GDM1 (cell line): ENCODE measurements at places on chromosomes 11 and 22.

GRCh38 chr11:85694385-85694980 lies 8.5 kb upstream of the CCDC89 start:
- DNase-seq: no peak

DNA sequence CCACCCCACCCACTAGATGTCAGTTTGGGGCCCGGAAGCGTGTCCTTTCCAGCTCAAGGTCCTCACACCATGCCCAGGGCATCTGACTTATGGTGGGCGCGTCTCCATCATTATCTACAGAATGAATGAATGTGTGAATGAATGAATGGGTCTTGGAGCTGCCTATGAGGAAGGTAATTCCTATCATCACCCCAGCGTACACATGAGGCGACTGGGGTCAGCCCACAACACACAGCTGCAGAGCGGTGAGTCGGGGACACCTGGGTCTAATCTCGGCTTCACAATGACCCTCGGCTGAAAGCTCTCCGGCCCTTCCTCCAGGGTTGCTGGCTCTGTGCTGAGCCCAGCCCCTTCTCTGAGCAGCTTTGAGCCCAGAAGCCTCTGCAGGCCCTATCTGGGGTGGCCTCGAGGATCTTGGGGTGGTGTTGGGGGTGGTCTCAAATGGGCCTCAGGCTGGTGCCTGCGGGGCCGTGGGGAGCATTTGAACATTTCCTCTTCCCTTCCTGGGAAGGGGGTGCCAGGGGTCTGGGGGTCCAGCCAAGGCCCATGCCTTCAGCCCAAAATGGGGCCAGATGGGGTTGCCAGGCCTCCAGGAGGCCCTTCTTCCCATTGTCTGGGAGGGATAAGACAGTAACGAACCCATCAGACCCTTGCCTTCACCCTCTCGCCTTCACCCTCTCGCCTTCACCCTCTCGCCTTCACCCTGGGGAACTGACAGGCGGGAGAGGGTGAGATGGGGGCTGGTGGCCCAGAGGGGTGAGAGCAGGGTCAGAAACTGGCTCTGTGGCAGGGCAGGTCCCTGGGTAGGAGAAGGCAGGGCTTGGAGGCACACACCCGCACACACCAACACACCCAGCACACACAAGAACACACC lies 82.4 kb downstream of the MYEOV start:
- no peak for DNase-seq

- no peak for DNase-seq
These were observed 33.0 kb downstream of the GNB1L start for GRCh38 chr22:19821523-19822300.

- DNase-seq: no peak
These were observed 449.6 kb downstream of the GUCY1A2 start for GRCh38 chr11:106568632-106569031.

- no peak for DNase-seq
These were observed 555.8 kb downstream of the BRD1 start for GRCh38 chr22:49271831-49272230.

DNA sequence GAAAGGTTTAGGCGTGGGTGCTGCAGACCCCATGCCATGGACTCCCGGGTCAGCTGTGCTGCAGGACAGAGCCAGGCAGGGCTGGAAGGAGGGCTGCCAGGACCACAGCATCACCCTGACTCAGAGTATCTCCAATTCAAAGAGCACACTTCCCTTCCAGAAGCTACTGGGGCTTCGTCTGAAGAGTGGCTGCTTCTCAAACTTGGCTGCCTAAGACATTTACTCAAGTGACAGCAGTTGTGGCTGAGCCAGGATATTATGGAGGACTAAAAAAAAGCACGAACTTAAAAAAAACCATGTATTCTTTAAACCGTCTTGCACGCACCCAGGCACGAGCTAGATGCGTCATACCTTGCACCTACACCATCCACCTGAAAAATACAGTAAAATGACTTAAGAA lies 13.0 kb upstream of the BID start:
- no peak for DNase-seq

DNA sequence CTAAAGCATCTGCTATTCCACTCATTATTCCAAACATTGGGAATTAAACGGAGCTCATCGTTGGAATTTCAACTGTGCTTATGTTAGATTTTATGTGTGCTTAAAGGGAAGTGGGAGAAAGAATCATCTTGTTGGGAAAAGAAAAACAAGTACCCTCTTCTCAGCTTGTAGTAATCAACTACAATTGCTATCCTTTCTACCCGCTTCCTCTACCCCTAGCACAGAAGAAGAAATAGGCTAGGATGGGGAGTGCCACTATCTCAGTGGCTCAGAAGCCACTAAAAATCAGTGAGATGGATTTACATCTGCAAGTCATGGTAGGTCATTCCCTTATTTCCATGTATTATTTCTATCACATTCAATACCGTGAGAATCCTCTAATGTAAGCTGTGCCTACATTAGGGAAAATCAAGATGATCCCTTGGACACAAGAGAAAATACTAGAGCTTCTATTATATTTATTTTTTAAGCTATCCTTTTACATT lies 97.9 kb upstream of the CD44 start:
- DNase-seq: no peak

- no peak for DNase-seq
These were observed 38.1 kb downstream of the AHNAK start for GRCh38 chr11:62508336-62509058.

GRCh38 chr11:6353367-6353987 lies 33.2 kb upstream of the CAVIN3 start:
- DNase-seq: peak; percentile 26

GRCh38 chr11:12761029-12761428 lies 86.8 kb downstream of the TEAD1 start:
- no peak for DNase-seq

- DNase-seq: no peak
These were observed 289.1 kb upstream of the SORL1-AS1 start for GRCh38 chr11:121741761-121742361.

GRCh38 chr11:32420937-32421901 lies 14.1 kb downstream of the WT1 start:
- peak; percentile 92 for DNase-seq

GRCh38 chr11:1653541-1654387 lies 24.2 kb downstream of the KRTAP5-5 start:
- DNase-seq: no peak

GRCh38 chr11:87870086-87870485 lies 305.2 kb downstream of the RAB38 start:
- no peak for DNase-seq

- DNase-seq: no peak
These were observed 56.2 kb downstream of the CASP12 start for GRCh38 chr11:104841973-104842525.

- DNase-seq: peak; percentile 20
These were observed 5.2 kb downstream of the CAPN5 start for GRCh38 chr11:77071671-77072605.

DNA sequence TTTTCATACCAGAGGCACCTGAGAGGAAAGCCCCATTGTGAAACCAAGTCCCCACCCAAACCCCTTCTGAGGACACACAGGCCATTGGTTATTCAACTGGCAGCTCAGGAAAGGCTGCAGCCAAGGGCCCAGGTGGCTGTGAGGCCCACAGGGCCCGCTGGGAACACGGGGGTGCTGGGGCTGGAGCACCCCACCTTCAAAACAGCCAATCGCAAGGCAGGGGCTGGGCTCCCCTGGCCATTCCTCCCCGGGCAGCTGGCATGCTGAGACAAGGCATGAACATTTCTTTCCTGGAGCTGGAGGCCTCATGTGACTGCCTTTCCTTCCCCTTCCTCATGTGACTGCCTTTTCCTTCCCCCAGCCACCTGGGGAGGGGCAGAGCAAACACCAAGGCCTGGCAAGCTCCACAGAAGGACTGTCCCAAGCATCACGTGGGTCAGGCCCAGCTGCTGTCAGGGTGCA lies 76.9 kb downstream of the PIWIL3 start:
- DNase-seq: no peak

DNA sequence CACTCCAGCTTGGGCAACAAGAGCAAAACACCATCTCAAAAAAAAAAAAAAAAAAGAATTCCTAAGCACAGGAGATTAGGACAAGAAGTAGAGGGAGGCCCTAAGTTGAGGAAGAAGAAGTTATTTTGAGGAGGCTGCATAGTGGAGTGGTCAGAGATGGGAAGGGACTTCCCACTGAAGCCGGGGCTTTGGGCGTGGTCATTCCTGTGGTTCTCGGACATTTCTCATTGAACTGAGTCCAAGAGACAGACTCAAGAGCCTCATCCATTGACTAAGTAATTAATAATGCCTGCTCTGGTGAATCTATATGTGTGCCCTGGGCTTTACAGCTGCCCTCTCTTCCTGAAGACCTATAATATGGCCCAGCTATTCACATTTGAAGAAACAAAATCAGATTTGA lies 53.2 kb upstream of the FTH1 start:
- no peak for DNase-seq

GRCh38 chr22:31049815-31050420 lies 31.2 kb upstream of the SMTN start:
- DNase-seq: no peak

GRCh38 chr11:103530257-103530656 lies 421.0 kb downstream of the DYNC2H1 start:
- no peak for DNase-seq

- DNase-seq: no peak
These were observed 30.0 kb downstream of the PLEKHA7 start for GRCh38 chr11:16984229-16984628.

DNA sequence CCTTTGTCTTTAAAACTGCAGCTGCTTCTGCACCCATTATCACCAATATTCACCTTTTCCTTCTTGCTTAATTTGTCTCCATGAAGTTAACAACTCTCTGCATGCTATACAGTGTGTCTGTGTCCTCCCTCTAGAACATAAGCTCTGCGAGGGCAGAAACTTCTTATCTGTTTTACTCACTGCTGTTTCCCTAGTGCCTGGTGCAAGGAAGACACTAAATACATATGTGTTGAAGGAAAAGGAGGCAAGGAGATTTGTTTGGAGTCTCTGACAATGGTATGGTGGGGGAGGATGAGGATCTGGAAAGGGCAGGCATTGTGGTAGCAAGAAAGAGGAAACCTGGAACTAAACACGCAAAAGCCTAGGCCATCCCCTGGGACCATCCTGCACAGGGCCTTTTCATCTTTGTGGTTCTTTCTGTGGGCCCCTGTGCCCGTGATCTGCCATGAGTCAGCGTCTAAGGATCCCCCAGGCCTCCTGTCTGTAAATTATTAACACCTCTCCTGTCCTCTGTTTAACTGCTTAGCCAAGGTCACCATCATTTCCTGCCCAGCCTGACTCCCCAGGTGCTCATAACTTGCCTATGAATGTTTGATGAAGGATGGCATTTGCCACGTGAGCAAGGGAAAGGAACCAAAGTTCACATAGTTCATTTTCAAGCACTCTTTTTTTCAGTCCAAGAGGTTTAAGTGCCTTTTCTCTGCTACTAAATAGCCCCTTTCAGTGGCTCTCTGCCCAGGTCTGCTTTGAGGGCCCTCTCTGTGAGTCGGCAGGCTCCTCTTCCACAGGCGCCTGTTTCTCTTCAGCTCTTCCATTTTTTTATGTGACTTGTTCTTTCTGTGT lies 131.1 kb downstream of the RASSF10 start:
- DNase-seq: no peak

DNA sequence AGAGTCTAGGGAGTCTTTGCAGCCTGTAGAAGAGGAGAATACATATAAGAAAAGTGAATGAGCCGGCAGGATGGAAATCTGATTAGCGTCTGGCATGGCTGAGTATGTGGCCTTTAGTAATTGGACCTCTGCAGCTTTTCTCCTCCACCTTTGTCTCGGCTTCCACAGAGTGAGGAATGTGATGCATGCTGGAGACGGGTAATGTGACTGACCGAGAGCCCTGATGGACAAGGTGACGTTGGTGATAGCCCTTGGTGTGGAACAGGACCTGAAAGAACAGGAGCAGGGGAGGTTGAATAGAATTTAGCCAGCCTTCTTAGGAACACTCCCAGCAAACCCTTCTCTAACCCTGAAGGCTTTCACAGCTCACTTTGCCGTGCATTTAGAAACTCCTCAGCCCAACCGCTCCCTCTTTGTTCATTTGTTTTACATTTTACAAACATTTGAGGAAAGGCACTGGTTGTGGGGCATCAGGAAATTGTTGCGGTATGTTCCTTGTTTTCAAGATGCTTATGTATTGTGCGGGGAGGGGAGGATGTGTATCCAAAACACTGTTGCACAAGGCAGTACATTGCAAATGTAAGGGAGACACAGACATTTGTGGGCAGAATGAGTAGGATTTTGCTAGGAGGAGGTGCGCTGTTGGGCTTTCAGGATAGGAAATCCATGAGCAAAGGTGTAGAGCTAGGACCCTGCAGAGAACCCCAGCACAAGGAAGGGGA lies 6.9 kb downstream of the GTPBP1 start:
- DNase-seq: no peak

DNA sequence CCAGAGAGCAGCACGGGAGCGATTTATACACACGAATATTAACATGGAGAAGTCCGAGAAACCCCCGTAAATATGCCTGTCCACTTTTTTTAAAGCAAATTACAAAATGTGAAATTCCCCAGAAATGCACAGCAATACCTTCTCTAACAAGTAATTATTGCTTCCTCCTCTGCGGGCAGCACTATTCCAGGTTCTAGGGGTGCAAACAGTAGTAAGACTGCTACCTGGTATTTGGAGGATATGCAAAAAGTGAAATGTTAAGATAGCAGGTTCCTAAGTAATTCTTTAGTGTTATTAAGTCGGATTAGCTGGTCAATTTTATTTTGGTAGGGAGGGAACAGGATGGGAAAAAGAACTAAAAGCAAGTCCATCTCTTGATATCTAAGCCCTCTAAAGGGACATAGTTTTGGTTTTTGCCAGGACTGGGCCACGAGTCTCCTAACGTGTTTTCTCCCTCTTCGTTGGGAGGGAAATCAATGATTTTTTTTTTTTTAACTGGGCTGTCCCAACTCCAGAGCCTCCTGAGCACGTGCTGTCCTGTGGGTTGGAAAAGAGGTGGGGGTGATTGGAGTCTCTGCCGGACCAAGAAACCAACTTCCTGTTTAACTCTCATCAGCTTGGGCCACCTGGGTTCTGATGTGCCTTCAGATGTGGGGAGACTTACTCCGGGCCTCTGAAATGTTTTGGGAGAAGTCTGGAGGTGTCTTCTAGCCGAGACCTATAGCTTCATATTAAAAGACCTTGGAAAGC lies 1.7 kb upstream of the XBP1 start:
- DNase-seq: peak; percentile 59

- peak; percentile 56 for DNase-seq
These were observed 16.4 kb upstream of the MMP7 start for GRCh38 chr11:102546923-102547471.

GRCh38 chr11:14905104-14906033 lies 13.3 kb upstream of the CYP2R1 start:
- DNase-seq: no peak

DNA sequence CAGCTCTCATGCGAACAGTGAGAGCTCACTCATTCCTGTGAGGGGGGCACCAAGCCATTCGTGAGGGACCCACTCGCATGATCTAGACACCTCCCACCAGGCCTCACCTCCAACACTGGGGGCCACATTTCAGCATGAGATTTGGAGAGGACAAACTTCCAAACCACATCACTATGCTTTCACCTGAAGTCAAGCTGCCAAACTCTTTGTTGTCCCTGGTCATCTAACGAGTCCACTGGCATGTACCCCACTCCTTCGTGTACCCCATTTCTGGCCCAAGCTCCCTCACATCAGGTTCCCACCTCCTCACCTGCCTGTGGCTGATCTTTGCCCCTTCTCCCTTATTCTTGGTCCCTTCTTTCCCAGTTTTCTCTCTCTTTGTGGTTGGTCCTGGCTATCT lies 198.9 kb downstream of the ADAMTS15 start:
- no peak for DNase-seq
